ENCODE measurements at places on chromosomes 16 and 17.

DNA sequence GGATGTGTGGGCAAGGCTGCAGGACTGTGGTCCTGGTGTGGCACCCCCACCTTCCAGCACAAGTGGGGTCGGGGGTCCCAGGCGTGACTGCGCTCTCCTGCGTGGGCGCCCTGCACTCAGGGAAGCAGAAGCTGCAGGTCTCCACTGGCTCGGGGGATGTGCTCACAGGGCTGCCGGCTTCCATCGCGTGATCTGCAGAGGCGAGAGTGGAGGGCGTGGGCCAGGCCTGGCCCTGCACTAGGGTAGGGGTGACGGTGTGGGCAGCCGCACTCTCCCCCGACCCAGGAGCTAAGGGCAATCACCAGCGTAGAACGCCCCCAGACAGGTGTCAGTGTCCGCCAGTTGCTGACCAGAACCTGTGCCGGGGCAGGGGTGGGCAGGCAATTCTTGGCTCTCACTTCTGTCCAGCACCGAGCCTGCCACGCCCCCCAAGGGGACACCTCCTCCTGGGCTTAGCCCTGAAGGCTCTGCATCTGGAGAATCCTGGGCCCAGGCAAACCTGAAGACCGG, 32.3 kb downstream of the TNFRSF13B start:
- DNase-seq = no peak

DNA sequence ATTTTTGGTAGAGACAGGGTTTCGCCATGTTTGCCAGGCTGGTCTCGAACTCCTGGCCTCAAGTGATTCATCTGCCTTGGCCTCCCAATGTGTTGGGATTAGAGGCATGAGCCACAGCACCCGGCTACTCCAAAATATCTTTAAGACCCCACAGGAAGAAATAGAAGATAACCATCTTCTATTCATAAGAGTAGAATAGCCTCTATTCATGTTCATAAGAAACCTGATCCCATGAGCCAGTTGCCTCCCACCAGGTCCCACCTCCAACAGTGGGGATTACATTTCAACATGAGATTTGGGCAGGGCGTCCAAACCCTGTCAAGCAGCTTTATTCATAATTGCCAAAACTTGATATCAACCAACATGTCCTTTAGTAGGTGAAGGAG, 13.9 kb upstream of the TMC7 start:
- no peak for DNase-seq

DNA sequence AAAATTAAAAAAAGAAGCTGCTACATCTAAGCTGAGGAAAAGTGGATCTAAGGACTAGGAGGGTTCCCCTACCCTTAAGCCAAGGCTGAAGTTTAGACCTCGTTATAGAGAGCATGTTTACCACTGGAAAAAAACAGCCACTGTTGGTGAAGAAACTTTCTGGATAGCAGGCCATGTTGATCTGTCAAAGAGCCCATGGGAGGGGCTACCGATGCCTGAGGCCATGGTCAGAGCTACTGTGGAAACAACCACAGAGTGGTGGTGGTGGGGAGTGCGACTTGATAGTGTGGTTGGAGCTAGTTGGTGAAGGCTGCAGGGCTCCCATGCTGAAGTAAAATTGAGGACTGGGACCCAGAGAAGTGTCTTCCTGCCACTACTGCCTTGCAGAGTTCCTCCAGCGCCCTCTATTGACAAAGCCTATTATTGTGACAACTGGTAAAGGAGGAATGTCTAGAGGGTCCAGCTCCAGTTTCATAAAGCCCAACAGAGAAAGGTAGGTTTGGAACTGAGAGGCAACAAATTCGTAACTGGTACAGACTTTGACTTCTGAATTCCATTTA, 12.7 kb upstream of the FAM20A start:
- DNase-seq = peak; percentile 69

GRCh38 chr17:57080718-57081117, 4.3 kb upstream of the AKAP1 start:
- no peak for DNase-seq

DNA sequence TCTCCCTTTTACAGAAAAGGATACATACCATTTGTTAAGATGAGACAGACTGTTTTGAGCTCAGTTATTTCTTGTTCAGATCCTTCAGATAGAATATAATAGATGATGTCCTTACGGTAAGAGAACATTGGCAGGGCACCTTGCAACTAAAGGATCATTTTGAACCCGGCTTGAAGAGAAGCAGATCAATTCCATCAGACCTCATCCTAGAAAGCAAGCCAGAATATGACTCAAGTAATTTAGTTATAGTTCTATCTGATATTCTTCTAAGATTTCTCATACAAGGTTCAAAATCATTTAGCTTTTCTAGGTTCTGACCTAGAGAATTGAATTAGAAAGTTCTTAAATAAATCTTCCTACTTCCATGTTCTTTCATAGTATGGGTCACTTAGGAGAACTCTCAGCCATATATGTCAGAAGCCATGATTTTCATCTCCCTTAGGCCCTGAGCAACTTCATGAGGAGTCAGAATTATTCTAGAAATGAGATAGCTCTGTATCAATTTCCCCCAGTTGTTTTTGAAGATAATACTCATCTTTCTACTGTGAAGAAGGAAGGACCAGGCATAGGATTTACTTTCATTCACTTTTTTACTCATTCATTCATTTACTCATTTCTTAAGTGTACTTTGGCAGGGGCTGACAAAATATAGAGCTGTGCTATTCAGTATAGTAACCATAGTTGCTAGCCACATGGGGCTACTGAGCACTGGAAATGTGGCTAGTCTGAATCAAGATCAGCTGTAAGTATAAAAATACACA, 2.5 kb upstream of the CMTM1 start:
- DNase-seq = no peak

- DNase-seq = peak; percentile 88
Observed at GRCh38 chr16:53207810-53208752, 153.3 kb downstream of the CHD9 start.

DNA sequence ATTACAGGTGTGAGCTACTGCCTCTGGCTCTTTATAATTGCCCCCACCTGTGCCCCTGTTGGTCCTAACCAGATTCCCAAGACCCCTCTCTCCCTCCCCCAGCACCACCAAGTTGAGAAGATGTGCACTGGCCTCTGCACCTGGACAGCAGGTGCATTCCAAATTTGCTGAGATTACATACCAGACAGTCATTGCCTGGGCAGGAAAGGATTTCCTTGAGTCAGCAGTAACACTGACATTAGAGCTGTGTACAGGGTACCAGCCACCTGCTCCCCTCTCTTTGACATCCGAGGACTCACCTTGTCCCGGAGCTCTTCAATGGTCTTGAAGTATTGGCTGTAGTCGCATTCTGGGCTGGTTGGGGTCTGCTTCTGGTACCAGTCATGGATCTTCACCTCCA, 659 bp downstream of the KRT15 start:
- no peak for DNase-seq

GRCh38 chr16:81752225-81752875, 26.7 kb upstream of the PLCG2 start:
- no peak for DNase-seq

DNA sequence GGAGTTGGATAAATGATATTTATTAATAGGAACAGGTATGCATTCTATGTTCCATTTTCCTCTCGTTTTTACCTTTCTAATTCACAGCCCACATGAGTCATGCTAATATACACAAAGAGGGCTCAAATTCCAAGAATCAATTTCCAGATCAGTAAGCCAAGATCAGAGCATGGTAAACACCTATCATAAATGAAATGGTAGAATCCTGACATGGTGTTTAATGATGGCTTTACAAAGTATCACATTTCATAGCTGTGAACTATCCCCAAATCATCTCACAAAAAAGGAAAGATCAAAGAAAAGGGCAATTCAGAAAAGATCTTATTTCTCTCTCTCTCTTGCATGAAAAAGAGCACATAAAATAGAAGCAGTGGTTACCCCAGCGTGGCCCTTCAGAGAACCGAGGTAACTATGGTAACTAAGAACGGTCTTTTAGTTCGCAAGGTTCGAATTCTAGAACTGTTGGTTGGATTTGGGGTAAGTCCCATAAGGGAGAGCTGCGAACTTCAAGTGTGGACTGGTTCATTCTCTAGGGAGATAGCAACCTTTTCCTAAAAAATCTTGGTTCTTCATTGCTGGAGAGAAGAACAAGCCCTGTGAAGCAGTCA, 73.0 kb downstream of the MARCHF10 start:
- no peak for DNase-seq

GRCh38 chr17:958712-959451, 20.7 kb downstream of the NXN start:
- no peak for DNase-seq

GRCh38 chr16:29029168-29029994, 44.5 kb downstream of the LAT start:
- peak; percentile 58 for DNase-seq

- no peak for DNase-seq
Observed at GRCh38 chr16:1834096-1834495, 7.1 kb downstream of the FAHD1 start.

DNA sequence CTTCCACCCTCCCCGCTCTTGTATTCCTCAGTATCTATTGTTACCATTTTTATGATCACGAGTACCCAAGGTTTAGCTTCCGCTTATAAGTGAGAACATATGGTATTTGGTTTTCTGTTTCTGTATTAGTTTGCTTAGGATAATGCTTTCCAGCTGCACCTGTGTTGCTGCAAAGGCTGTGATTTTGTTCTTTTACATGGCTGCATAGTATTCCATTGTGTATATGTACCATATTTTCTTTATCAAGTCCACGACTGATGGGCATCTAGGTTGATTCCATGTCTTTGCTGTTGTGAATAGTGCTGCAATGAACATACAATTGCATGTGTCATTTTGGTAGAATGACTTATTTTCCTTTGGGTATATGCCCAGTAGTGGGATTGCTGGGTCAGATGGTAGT, 79.7 kb upstream of the EFCAB3 start:
- DNase-seq = no peak

- peak; percentile 2 for DNase-seq
Observed at GRCh38 chr16:73426433-73427160, 378.7 kb upstream of the ZFHX3 start.

GRCh38 chr16:58026139-58026704, 668 bp downstream of the MMP15 start:
- peak; percentile 75 for DNase-seq

GRCh38 chr16:81445143-81445961, 744 bp downstream of the CMIP start:
- peak; percentile 67 for DNase-seq

- no peak for DNase-seq
Observed at GRCh38 chr17:69928611-69929010, 146.4 kb upstream of the KCNJ16 start.

DNA sequence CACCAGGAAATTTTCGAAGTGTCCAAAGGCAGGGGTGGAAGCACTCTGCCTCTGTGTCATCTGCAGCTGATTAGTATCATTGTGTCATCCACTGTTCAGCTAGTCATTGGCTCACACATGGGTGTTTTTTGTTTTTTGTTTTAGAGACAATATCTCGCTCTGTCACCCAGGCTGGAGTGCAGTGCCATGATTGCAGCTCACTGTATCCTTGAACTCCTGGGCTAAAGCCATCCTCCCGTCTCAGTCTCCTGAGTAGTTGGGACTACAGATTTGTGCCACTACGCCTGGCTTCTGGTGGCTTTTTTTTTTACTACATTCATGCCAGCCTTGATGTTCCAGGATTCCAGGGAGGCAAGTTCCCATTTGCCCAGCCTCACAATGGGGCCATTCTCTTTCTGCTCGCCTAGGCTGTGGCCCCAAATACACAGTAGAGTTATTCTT, 32.5 kb upstream of the MYO18A start:
- peak; percentile 41 for DNase-seq

GRCh38 chr16:64925166-64925565, 196.7 kb downstream of the CDH11 start:
- DNase-seq = peak; percentile 65

- no peak for DNase-seq
Observed at GRCh38 chr16:50781518-50781917, 39.6 kb downstream of the CYLD start.
